AML-193 (cell line): ENCODE measurements at places on chromosomes 6 and 20.

- no peak for DNase-seq
Measured at GRCh38 chr6:94133106-94133505, 713.7 kb upstream of the EPHA7 start.

- peak; percentile 91 for DNase-seq
Measured at GRCh38 chr6:79196912-79197311, 37.6 kb downstream of the HMGN3 start.

GRCh38 chr6:109239651-109240321 lies 142.5 kb downstream of the CD164 start:
- DNase-seq: no peak

GRCh38 chr20:8951164-8951563 lies 117.7 kb upstream of the PLCB4 start:
- DNase-seq: no peak

DNA sequence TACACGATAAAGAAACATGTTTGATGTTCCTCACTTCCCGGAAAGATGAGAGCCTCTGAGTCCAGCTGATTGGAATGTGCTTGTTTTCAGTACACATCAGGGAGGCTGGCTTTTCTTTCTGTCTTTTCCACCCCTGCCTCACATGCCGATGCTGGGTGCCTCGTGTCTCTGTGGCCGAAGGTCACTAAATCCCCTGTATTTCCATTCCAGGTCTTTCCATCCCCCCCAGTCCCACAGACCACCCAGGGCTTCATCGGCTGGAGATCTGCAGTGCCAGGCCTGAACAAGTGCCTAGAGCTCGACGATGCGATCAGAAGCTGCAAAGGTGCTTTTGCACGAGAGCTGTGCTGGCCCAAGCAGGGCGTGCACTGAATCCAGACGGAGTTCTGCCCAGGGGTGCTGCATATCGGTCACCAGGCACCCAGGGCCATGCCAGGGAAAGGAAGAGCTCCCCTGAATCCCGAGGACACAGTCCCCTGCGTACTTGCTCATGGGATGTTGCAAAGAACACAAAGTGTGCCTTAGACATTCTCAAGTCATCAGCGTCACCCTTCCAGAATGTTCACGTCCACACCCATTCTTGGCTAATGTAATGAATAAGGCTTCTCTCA lies 67.9 kb downstream of the ANKRD60 start:
- no peak for DNase-seq

- no peak for DNase-seq
Measured at GRCh38 chr6:20058121-20058905, 154.0 kb downstream of the MBOAT1 start.

DNA sequence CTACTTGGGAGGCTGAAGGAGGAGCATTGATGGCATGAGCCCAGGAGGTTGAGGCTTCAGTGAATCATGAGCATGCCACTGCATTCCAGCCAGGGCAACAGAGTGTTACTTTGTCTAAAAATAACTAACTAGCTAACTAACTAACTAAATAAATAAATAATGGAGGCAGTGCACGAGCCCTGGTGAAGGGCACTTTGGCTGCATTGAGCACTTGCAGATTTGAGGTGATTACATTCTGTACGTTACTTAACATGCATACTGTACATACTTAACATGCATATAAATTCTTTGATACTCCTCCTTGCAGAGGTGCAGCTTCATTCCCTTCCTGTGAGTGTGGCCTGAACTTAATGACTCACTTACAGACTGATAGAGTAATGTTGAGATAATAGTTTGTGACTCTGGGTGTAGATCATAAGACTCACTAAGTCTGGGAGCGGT lies 10.7 kb downstream of the HLA-A start:
- DNase-seq: no peak

GRCh38 chr6:31697555-31697954 lies 5.6 kb downstream of the ABHD16A start:
- no peak for DNase-seq

GRCh38 chr6:111813237-111813636 lies 60.0 kb downstream of the FYN start:
- DNase-seq: no peak

- DNase-seq: no peak
Measured at GRCh38 chr20:22403632-22404361, 180.6 kb downstream of the FOXA2 start.

DNA sequence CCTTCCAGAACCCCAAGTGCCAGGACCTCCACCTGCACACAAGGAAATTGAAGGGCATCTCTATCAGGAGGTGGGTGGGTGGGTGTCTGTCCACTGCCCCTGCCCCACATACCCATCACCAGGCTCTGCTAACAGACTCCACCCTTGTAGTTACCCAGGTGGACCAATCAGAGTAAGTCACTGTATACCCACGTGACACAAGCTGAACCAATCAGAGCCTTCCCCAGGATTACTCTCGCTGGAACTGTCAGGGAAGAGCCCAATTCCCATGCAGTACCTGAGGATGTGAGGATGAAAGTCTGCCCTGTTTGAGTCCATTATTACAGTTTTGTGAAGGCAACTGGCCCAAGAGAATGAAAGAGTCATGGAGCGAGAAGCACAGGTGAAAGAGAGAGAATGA lies 4.2 kb downstream of the OCSTAMP start:
- DNase-seq: no peak

- DNase-seq: peak; percentile 22
Measured at GRCh38 chr6:10343320-10343719, 71.6 kb downstream of the TFAP2A start.

GRCh38 chr6:164128101-164128500 lies 713.6 kb downstream of the QKI start:
- no peak for DNase-seq

DNA sequence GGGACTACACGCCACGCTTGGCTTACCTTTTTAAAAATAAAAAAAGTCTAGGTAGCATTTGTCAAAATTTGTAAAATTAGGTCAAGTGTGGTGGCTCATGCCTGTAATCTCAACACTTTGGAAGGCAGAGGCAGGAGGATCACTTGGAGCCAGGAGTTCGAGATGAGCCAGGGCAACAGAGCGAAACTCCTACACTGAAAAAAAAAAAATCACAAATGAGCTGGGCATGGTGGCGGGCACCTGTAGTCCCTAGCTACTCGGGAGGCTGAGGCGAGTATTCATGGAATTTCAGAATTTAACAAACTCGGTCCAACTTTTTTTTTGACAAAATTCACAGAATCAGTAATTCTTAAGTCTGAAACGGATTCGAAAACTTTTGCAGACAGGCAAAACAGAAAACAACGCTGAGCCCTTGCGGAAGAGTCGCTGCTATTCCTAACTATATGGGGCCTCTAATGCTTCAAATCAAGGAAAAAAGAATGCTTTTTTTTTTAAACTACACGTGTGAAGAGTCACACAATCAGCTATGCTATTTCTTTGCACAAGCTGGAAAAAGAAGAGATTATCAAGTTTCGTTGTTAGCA lies 62.9 kb downstream of the GTF2H5 start:
- DNase-seq: no peak

DNA sequence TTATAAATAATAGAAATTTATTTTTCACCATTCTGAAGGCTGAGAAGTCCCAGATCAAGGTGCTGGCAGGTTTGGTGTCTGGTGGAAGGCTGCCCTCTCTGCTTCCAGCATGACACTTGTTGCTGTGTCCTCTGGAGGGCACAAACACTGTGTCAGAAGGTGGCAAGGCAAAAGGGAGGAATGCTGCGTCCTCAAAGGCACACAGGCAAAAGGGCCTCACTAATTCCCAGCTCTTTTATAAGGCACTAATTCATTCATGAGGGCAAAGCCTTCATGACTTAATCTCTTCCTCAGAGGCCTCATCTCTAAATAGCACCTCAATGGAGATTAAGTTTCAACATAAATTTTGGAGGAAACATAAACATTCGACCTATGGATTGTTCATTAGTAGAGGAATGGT lies 209.5 kb upstream of the SMLR1 start:
- DNase-seq: no peak

GRCh38 chr20:58179432-58180099 lies 48.9 kb downstream of the ANKRD60 start:
- peak; percentile 8 for DNase-seq

- peak; percentile 94 for DNase-seq
Measured at GRCh38 chr20:32155017-32155981, 45.8 kb downstream of the TM9SF4 start.

- DNase-seq: no peak
Measured at GRCh38 chr6:109224994-109225393, 129.7 kb downstream of the CEP57L1 start.

GRCh38 chr6:167528239-167528638 lies 203.4 kb downstream of the TTLL2 start:
- DNase-seq: no peak

DNA sequence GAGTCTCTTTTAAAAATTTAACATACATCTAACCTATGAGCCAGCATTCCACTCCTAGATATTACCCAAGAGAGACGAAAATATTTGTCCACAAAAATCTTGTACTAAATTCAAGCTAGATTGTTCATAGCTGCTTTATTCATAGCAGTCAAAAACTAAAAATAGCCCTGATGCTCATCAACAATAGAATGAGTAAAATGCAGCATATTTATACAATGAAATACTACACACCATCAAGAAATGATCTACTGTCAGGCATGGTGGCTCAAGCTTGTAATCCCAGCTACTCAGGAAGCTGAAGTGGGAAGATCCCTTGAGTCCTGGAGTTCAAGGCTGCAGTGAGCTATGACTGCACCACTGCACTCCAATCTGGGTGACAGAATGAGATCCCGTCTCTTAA lies 22.0 kb upstream of the SRC start:
- no peak for DNase-seq

DNA sequence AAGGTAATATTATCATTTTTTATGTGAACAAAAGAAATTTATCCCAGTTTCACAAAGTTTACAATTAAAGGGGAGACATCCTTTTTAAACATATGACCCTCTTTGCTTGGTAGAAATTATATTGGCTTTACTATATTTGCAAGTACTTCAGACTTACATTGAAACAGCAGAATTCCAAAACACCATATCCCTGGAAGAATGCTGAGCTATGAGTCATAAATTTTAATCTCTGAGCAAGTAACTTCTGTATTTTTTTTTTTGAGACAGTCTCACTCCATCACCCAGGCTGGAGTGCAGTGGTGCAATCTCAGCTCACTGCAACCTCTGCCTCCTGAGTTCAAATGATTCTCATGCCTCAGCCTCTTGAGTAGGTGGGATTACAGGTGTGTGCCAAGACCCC lies 240.4 kb downstream of the TBC1D32 start:
- DNase-seq: no peak

GRCh38 chr20:46089167-46089416 lies 670 bp downstream of the NCOA5 start:
- peak; percentile 42 for DNase-seq

DNA sequence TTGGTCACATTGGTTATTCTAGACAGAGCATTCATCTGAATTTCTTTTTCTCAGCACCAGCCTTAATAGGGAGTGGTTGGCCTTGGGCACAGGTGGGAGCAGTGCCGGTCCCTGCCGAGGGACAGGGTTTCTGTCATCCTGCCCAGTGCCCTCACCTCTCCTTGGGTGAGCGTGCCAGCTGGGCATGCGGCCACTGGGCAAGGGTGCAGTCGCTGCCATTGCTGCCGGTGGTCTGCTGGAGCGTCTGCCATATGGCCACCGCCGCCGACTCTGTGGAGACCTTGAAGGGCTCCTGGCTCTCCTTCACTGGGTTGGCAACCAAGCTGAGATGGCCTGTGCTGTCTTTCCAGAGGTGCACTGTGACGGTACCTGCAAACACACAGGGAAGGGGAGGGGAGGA lies 16.4 kb upstream of the UQCC2 start:
- no peak for DNase-seq
